ENCODE measurements at places on chromosomes 4 and X.

- no peak for DNase-seq
These were observed 47.4 kb upstream of the VEGFC start for GRCh38 chr4:176840166-176840565.

DNA sequence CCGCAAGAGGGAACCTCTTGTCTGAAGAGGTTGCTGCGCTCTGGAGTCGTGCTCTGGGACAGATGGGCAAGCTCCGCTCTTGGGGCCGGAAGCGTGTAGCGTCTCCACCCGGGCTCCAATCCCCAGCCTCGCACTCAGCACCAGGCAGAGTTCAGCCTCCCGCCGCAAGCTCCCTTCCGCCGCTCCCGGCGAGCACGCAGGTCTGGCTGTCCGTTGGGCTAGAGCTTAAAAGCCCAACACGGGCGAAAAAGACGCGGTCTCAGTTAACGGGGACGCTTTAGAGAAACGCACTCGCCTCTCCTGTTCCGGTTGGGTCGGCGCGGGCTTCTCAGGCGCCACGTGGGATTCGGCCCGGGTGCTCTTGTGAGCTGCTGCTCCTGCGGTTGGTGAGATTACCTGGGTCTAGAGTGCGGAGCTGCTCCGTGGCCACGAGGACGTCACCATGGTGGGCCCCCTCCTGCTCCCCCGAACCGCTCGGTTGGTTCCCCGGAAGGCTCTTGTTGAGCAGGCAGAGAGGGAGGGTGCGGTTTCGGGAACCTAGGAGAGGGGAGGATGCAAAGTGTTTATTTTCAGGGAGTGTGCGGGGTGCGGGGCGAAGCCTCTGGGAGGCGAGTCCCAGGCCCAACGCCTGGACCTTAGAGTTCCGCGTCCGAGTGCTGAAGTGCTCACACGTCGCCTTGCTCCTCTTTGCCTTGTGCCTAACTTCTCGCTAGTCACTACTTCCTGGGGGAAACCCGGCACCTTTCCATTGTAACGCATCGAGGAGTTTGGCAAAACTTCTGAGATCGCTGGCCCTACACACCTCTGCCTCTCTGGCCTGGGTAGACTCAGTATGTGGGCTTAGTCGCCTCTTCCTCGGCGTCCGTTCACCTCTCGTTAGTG is at the start of gene TMA16:
Gene TMA16, plus strand, starts transcription at position 331 of the 882 bp plus-strand sequence. Its CDS starts 112 bp downstream, at position 443.
- peak; percentile 78 for DNase-seq

DNA sequence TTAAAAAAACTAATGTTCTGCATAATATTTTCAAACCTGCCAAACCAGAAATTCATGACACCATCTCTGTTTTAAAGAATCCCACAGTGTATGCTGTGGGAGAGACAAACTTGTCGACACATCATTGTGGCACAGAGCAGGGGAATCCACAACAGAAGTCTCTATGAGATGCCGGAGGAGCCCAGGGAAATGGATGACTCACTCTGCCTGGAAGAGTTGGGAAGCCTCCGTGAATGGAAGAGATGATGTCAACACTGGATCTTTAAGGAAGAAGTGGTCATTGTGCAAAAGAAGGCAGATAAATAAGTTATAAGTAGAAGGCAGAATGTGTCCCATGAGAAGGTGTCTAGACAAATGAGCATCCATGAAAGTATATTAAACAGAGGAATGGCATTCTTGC is 595.1 kb downstream of the RAB28 start:
- DNase-seq: no peak

DNA sequence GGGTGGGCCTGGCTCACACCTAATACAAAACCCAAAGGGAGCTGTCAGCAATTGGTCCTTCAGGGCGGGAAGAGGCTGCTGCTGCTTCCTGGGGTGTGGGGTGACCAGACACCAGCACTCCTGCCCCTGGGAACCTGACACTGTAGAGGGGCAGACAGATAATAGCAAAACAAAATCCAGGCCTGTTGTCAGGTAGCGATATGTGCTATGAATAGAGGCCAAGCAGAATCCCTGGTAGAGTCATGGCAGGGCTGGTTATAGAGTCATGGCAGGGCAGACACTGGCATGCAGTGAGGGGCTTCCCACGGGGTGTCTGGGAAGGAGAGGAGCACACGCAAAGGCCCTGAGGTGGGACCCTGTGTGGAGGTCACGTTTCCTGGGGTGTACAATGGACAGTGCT is 79.6 kb upstream of the PSAPL1 start:
- DNase-seq: no peak

DNA sequence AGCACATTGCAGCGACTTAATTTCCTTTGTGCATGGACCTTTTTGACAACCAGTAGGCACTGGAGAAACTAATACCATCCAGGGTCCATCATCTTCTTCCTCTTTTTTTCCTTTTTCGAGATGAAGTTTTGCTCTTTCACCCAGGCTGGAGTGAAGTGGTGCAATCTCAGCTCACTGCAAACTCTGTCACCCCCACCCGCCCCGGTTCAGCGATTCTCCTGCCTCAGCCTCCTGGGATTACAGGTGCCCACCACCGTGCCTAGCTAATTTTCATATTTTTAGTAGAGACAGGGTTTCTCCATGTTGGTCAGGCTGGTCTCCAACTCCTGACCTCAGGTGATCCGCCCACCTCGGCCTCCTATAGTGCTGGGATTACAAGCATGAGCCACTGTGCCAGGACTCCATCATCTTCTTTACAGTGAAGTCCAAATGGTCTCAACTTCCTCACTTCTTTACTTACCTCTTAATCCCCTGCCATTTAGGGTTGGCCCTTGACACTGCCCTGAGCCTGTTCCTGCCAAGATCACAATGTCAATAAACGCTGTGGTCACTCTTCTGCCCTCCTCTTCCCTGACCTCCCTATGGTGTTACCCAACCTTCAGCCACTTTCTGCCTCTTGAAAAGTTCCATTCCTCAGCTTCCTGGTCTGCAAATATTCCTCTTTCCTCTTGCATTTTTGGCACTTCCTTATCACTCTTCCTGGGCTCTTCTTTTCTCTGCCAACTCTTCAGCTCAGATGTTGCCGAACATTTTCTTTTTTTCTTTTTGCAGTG is 119.8 kb upstream of the SLC34A2 start:
- no peak for DNase-seq

DNA sequence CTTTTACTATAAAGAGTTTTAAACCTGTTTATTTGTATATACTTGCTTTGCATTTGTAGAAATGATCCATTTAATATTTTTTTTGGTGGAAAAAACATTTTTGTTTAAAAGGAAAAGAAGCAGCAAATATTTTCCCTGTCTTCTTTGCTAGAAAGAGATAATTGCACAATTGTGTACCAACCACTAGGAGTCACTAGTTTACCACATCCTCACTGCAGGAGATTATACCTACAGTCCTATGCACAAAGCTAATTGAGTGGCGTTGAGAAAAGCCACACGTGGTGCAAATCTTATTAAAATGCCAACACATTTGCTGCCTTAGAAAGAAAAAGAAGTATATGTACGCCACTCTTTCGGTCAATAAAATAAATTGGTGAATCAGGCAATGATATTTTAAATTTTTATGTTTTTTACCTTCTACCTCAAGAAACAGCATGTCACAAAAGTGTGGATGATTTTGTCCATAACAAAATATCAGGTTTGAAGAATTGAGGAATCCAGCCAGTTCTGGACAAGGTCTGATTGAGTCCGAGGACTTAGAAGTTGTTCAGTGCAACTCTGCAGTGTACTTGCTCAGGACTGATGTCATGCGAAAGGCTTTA is 102.9 kb downstream of the GRXCR1 start:
- no peak for DNase-seq

DNA sequence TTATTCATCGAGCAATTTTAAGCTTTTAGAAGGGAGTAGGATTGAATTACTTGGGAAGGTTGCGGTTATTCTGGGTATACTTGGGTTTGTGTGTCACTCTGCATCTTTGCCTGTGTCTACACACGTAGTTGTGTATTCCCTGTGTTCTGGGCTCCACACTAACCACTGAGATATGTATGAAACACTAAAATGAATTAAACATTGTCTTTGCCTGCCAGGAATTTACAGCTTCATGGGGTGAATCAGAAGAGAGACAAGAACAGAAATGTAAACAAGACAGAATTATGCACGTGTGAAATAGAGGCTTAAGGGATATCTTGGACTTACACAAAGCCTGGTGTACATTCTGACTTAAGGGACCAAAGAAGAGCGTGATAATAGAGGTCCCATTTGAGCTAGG is 228.5 kb downstream of the AFF2 start:
- DNase-seq: no peak

- no peak for DNase-seq
These were observed 11.6 kb downstream of the AMELX start for GRCh38 chrX:11304829-11305228.

- DNase-seq: no peak
These were observed 222.5 kb upstream of the FAT1 start for GRCh38 chr4:186946136-186946535.

DNA sequence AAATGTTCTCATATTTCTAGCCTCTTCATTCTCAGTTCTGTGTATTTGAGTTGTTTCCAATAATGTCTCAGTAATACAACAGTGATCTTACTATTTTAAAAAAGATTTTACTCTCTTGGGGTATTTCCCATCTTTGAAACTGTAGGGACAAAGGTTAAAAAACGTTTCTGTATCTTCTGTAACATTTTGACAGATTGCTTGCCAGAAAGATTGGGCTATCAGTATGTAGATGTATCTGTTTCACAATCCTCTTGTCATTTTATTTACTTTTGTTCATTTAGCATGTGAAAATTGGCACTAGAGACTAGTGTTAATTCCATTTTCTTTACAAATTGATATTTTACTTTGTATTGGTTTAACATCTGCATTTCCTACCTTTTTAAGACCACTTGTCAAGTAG is 6.2 kb upstream of the CXCL9 start:
- no peak for DNase-seq

GRCh38 chr4:13528821-13529127 is 15.5 kb downstream of the NKX3-2 start:
- no peak for DNase-seq

GRCh38 chrX:19684311-19684710 is 169.0 kb upstream of the MAP3K15 start:
- no peak for DNase-seq

GRCh38 chr4:85952972-85953650 is 406.7 kb downstream of the MAPK10 start:
- DNase-seq: no peak

DNA sequence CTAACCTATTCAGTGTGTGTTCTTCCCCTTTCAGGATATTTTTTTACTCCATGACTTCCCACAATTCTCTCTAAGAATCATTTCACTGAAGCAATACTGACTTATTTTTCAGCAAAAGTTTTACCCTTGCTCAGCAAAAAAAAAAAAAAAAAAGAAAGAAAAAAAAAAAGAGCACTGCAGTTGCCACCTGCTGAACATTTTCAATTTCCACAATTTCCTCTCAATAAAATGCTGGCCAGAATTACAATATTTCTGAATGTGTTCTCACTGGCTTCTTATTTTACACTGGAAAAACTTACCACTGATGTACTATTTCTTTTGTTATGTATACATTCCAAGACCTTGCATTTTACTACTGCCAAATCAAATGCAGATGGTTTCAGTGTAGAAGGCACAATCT is 210.4 kb downstream of the PAPSS1 start:
- DNase-seq: no peak

- no peak for DNase-seq
These were observed 37.8 kb downstream of the LEF1 start for GRCh38 chr4:108130955-108131354.

DNA sequence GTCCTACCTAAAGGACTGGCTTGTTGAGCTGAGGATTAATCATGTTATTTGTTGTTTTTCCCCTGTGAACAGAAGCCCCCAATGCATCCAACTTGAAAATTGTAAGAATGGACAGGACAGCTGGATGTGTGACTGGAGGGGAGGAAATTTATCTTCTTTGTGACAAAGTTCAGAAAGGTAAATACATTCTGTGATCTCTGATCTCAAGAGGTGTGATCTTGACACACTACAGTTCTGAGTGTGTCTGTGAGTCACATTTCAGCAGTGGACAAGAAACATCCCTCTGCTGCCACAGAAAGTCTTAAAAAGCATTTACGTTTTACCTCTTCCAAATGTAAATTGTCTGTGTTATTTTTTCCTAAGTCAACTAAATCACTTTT is 79.3 kb downstream of the NFKB1 start:
- DNase-seq: no peak

GRCh38 chr4:40931238-40931637 is 181.5 kb downstream of the NSUN7 start:
- DNase-seq: no peak

DNA sequence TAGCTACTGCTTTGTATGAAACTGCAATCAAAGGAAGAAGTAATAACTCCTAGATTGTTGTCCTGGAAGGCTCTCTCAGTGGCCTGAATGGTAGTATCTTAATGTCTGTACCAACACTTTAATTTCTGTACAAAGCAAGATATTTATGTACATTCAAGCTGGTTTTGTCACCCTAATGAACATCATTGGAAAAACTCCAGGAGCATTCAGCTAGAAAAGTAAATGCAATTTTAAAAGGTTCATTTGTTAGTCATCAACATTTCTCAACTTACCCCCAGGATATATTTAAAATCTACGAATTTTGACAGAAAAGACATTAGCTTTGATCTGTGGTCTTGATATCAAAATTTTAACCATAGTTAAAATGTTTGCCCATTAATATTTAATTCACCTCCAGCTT is 80.0 kb upstream of the FGF13 start:
- DNase-seq: no peak

- DNase-seq: no peak
These were observed at the start of gene TBC1D9 for GRCh38 chr4:140756319-140757231. TBC1D9 (minus strand) TSS chr4:140756385; CDS start chr4:140756045, 340 bp downstream.

- no peak for DNase-seq
These were observed 70.2 kb downstream of the TBL1X start for GRCh38 chrX:9535101-9535500.

DNA sequence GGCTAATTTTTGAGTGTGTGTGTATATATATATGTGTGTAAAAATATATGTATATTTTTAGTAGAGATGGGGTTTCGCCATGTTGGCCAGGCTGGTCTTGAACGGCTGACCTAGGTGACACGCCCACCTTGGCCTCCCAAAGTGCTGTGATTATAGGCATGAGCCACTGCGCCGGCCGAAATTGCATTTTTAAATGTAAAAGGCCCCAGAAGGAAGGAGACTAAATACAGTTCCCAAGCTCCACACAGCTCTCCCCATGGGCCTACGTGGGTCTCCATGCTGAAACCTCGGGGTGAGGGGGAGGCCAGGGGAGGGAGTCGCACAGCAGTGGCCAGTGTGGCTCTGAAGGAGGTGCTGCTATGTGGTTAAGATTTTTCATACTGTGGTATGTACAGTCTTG is 12.8 kb upstream of the CDKN2AIP start:
- no peak for DNase-seq

DNA sequence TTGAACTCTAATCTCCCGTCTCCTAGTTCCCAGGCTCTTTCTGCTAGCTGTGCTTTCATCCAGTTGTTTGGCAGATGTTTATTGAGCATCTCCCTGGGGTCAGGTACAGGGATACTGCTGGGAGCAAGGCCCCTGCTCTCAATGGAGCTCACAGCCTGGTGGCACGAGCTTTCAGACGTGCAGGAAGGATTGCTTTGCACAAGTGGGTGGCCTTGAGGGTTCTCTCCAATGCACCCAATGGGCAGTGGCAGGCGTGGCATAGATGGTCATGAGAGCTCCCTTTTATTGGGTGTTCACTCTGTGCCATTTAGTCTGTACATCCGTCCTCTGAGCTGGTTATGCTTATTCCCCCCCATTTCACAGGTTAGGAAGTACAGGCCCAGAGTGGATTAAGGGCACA is 235.2 kb downstream of the EVC2 start:
- no peak for DNase-seq
